Fibroblast of the aortic adventitia (primary cell): ENCODE measurements at places on chromosomes 16 and 17.

GRCh38 chr16:31327646-31328225 is 27.2 kb upstream of the ITGAX start:
- no peak for DNase-seq

- DNase-seq = no peak
Measured at GRCh38 chr17:73151916-73152632, 12.7 kb upstream of the SSTR2 start.

- DNase-seq = no peak
Measured at GRCh38 chr16:19882186-19882585, 2.5 kb downstream of the GPRC5B start.

GRCh38 chr17:31074772-31075555 is 19.8 kb upstream of the NF1 start:
- peak; percentile 28 for DNase-seq

- no peak for DNase-seq
Measured at GRCh38 chr16:85389679-85390470, 223.2 kb upstream of the GSE1 start.

DNA sequence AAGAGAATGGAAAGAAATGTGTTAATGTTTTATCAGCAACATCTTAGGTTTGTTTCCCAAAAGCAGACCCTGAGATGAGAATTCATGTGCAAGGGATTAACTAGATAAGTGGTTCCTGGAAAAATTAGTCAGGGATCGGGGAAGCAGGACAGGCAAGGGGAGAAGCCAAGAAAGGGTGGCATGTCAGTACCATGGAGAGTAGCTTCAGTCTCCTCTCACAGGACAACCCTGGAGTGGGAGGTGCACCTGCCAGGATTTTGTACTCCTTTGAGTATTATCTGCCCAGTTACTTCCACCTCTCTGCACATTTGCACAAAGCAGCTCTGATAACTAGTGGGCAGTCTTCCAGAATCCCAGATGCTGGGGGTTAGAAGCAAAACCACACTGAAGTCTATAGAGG is 117.0 kb downstream of the RGS9 start:
- no peak for DNase-seq

GRCh38 chr17:607361-608147 is 107.1 kb downstream of the VPS53 start:
- no peak for DNase-seq

DNA sequence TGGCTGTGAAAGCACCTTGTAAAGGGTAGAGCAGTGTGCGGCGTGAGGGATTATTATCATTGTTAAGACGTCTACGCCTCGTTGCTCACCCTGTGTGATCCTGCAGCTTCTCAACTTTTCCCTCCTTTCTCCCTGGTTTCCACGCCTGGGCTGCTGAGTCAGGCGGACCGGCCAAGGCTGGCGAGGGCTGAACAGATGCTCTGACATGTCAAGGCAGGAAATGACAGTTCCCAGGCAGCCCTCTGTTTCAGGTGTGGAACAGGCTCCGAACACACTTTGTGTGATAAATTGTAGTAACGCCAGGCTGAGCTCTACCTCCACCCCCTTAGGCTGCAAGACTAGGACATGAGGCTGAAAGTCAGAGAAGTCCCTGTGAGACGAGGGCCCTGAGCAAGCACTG is 46.0 kb upstream of the TBX2 start:
- DNase-seq = no peak

- peak; percentile 62 for DNase-seq
Measured at GRCh38 chr16:88685156-88686061, 898 bp downstream of the SNAI3 start.

DNA sequence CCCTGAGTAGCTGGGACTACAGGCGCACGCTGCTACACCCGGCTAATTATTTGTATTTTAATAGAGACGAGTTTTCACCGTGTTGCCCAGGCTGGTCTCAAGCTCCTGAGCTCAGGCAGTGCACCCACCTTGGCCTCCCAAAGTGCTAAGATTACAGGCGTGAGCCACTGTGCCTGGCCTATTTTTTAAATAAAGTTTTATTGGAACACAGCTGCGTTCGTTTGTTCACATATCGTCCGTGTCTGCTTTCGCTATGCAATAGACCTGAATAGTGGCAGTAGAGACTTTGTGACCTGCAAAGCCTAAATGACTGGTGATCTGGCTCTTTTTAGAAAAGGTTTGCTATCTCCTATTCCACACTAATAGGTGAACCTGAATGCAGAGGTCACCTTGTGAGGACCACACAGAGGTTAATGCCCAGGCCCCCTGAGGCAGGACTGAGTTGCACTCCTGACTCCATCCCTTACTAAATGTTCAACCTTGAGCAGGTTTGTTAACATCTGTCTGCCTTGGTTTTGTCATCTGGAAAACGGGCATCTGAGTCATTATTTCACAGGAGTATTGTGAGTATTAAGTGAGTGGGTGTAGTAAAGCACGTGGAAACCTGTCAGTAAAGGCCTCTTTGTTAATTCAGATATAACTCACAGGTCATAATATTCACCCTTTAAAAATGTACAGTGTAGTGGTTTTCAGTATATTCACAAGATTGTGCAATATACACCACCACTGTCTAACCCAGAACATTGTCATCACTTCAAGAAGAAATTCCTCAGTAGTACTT is 157.5 kb upstream of the CACNG5 start:
- peak; percentile 84 for DNase-seq

DNA sequence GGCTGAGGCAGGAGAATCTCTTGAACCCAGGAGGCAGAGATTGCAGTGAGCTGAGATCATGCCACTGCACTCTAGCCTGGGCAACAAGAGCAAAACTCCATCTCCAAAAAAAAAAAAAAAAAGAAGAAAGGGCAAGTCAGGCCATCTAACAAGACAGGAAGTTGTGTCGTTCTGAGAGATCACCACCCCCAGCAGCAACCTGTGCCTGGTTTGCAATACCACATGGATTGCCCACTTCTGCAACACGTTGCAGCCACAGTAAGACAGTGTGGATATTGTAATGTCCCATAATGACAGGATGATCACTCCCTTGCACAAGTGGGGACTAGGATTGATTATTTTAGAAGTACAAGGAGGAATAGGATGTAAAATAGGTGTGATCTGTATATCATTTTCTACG is 3.4 kb upstream of the KRTAP2-4 start:
- DNase-seq = no peak

GRCh38 chr16:67179421-67180080 is 4.2 kb downstream of the MATCAP1 start:
- no peak for DNase-seq

DNA sequence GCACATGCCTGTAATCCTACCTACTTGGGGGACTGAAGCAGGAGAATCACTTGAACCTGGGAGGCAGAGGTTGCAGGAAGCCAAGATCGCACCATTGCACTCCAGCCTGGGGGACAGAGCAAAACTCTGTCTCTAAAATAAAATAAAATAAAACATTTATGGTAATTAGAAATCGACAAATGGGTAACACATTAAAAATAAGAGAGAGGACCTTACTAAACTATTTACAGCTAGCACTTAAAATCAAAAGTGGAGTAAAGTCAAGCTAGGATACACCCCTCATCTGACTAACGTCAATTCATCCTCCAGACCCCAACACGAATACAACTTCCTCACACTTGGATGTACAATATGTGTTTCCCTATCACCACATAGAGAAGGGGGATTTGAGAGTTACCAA is 27.8 kb upstream of the RHOT1 start:
- no peak for DNase-seq

GRCh38 chr16:10971560-10971961 is 27.2 kb downstream of the CLEC16A start:
- DNase-seq = peak; percentile 96

GRCh38 chr16:26645614-26646013 is 421.1 kb upstream of the C16orf82 start:
- no peak for DNase-seq

DNA sequence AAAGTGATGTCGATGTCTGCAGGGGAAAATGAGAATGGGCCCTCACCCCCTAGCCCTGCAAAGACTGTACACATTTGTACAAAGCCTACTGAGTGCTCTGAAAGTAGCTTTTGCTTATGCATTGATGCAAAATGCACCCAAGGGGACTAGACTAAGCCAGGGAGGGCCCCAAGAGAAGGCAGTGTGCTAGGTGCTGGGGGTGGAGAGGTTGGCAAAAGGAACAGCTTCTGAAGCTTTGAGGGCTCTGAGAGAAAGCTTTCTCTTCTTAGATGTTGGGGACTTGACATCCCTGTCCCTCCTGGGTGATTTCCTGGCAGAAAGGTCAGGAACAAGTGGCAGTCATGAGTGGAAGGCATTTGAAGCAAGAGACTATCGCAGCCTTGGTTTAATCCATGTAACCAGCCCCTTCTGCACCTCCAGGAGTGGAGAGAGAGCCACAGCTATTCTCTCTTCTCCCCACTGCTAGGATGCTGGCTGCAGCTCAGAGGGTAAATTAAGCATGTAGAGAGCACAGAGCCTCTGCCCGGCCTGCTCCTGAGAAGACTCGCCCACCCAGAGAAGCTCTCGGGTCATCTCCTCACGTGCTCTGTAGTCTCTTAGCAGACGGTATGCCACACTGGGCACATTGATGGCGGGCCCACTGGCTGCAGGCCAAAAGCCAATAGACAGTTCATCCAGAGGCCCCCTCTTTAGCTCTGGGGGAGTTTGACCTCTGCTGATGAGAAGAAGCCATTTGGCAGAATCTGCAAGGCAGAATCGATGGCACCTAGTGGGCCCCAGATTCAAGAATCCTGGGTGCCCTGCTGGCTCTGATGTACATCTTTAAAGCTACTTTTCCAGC is 221.4 kb downstream of the MSI2 start:
- DNase-seq = no peak

GRCh38 chr16:67268136-67268579 is 11.2 kb upstream of the PLEKHG4 start:
- peak; percentile 99 for DNase-seq

DNA sequence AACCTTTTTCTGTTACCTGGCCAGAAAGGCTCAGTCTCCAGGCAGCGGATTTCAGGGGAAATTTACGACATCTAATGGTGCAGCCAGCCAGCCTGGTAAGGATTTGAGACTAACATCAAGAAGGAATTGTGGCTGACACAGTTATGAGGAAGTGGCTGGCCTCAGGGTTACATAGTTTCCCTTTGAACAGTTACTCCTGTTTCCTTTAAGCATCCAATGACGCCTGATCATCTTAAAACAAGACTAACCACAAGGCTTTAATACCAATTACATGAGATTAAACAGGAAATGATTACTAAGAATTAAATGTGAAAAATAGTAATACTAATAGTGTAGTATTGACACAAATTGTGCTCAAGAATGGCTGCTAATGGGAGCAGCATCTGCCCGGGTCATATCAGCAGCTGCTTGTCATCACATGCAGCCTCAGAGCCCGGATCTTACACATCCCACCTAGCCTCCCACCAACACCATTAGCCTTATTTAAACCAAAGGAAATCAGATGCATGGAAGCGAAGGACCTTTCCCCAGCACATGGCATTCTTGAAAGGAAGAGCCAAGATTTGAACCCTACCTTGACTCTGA is 431.8 kb downstream of the PMP22 start:
- DNase-seq = peak; percentile 7

- no peak for DNase-seq
Measured at GRCh38 chr17:41870627-41871026, 5.4 kb upstream of the KLHL11 start.

DNA sequence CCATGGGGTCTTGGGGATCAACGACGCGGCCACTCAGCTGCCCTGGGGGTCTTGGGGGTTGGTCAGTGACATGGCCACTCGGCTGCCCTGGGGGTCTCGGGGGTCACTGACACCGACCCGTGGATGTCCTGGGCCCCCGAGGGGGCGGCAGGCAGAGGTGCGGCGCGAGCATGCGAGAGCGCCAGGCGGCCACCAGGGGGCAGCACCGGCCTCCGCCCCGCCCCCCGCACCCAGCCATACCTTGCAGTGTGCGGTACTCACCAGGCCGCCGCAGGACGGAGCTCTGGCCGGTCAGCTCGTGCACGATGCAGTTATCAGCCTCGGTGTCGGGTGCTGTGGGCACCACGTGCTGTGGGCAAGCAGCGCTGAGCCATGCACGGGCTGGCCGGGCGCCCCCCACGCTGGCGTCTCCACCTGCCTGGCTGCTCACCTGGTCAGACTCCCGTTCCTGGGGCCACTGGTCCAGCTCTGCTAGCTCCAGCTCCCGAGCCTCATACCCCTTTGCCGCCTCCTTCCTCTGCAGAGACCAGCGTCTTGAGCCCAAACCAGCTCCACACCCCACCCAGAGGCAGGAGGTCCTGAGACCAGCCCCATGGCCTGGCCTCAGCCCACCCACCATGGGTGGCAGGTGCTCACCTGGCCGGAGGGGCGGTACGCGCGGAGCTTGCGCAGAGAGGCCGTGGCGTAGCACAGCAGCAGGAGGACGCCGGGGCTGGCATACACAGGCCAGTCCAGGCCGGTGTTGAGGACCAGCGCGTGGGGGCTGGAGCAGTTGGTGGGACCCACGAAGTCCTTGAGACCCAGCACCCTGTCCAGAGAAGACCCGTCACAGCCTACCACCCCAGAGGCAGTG is 31.2 kb downstream of the CTU2 start:
- DNase-seq = peak; percentile 71

GRCh38 chr17:32634167-32634566 is 147.4 kb downstream of the CDK5R1 start:
- DNase-seq = no peak

DNA sequence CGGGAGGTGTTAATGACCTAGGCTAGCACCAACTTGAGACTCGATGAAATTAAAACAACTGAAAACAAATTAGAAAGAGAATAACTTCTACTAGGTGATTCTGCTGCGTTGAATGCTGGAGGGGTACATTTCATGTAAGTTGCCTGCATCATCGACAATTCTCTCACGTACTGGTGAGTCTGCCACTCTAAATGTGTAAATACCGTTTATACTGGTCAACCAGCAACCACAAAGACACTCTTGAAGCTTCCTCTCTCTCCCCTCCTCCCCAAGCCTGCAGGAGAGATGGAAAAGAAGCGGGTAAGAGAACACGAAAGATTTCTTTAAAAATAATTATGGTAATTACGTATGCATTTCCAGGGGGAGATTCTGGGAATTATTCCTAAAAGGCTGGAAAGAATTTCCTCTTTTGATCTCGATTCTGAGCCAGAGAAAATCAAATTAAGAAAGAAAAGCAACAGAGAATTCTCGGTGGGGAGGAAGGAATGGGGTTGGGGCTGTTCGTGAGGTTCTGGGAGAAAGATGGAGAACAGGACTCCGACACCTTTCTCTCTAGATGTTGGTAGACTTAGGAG is 68.6 kb upstream of the MRTFB start:
- no peak for DNase-seq

DNA sequence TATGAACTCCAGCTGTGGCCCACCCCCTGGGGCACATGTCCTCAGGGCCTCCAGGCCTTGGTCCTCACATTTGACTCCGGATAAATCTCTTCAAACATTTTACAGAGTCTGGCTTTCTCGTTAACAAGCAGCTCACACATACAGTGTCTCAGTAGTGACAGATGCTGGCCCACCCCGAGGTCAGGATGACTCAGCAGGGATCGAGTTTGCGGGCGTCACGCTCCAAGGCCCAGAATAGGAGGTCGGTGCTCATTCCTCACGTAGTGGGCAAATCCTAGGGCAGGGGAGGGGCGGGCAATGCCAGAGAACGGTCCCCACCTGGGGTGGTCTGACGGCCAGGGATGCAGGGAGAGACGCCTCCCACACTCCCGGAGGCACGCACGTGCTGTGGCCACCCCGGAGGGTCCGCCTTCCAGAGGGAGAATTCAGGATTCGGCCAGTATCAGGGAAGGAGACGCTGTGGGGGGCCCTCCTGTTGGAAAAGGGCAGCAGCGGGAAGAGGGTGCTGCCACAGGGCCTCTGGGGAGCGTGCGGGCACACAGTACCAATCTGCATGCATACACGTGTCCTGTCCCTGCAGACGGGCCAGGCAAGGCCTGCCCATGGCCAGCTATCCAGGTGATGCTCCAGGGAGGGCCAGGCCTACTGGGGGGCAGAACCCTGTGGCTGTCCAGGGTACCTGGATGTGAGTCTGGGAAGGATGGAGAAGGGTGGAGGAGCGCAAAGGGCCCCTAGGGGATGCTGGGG is 8.6 kb downstream of the SLC7A5 start:
- peak; percentile 52 for DNase-seq
